Lung (tissue), 17 donors: ENCODE measurements at places on chromosomes 2 and 18. TPM values are rescaled to one million over a fixed set of nuclear protein-coding genes. Genes with fewer than 3 reads are reported as not detected.

DNA sequence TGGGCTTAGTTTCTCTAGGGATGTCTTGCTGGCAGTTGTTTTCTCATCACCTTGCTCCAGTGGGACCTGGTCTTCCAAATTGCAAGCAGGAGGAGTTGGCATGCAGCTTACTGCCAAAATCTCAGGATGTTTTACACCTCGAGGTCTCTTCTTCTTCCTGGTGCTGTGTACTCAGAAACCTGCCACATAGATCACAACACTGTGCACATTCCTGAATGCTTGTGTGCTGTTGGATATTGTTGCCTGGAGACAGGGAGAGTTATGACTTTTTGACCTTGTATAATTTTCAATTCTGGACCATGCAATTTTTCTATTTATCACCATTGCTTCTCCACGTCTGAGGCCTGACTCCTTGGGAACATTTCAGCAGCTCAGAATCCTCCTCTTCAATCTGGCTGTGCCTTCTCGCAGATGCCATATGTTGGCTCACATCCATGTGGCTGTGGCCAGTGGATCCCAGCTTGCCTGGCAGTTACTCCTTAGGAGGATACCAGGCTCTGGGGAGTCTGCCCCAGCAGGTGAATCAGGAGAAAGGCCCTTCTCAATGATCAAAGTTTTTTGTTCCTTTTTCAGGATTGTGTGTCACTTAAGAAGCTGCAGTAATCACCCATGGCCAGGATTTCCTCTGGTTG lies 489.3 kb downstream of the TSN start:
- no peak for DNase-seq

- DNase-seq, result no peak
Observed at GRCh38 chr2:144215701-144216675, 303.9 kb downstream of the ZEB2 start.

DNA sequence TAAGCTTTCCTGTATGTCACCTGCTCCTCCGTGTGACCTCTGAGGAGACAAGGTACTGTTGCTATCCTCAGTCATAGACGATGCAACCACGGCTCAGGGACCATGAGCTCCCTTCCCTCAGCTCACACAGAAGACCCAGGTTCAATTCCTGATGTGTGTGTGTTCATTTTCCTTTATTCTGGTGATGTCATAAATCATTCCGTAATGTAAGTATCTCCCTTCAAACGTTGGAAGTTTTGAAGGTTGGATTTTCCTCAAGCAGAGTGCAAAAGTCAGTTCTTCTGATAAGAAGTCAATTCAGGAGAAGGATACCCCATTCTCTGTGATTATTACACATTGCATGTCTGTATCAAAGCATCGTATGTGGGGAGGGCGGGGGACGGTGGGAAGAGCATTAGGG lies 118.9 kb upstream of the FAM136A start:
- no peak for DNase-seq

DNA sequence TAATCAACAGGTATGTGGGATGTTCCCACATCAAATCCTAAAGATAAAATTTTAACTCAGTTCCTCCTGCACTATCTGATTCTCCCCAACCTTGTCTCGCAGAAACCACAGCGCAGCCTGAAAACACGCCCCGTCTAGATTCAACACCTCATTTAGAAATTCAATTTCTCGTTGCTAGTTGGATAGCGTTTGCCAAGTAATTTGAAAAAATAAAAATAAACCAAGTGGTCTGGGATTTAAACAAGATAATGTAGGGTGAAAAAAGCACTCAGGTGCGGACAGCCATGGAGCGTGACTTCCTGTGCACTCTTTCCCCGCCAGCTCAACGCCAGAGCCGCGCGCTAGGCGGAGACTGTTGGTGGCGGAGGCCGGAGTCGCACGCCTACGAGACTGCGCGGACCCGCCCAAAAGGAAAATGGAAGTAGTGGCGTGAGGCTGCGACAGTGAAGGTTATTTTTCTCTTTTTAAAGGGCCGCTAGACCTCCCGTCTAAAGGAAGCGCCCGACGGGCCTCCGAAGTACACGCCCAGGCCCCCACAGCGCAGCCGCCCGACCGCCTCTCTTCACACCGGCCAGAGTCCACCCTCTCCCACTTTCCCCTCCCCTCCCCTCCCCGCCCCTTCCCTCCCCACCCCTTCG lies 615 bp upstream of the CCNT2 start:
- DNase-seq, result no peak

DNA sequence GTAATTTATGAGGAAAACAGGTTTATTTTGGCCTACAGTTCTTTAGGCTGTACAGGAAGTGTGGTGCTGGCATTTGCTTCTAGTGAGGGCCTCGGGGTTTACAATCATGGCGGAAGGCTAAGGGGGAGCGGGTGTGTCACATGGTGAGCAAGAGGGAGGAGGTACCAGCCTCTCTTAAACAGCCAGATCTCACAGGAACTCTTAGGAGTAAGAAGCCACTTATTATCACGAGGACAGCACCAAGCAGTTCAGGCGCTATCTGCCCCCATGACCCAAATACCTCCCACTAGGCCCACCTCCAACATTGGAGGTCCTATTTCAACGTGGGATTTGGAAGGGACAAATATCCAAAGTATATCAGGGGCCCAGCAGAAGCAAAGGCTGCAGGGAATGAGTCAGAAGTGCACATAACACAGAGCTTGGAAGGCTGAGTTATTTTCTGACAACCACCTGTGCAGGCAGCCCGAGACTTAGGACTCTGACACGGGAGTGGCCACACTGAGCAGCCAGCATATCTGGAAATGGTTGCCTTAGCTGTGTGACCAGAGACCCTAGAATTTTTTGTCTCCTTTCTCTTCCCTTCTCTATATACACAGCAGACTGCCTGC lies 170.9 kb downstream of the PRPF40A start:
- no peak for DNase-seq

- no peak for DNase-seq
Observed at GRCh38 chr2:113221846-113222245, 48.1 kb downstream of the PSD4 start.

The C2orf66 gene
- polyA plus RNA-seq, result 0.02 TPM

DNA sequence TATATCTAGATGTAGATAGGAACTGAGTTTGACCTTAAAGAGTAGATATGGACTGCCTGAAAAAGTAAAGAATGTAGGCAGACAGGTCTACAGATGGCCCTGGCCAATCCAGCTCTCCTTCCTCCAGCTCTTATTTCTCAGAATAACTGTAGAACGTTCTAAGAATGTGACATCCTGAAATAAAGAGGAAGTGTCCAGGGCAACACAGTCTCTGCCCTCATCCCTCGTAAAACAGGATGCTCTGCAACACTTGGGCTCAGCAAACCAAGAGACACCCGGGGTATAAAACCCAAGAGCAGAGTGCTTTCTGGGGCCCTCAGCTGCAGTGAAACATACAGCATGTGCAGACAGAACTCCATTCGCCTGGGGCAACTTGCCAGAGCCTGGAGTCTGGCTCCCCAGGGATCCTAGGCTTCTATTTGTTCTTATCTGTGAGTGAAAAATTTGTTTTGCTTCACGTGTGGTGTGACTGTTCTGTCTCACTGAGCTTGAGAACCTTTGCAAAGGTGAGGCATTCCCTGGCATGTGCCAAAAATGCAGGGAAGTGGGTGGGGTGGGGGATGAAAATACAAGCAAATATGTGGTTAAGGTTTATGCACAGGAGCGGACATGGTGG lies 401.0 kb downstream of the SETBP1 start:
- DNase-seq, result no peak
